ENCODE measurements at places on chromosomes 2 and 18.

DNA sequence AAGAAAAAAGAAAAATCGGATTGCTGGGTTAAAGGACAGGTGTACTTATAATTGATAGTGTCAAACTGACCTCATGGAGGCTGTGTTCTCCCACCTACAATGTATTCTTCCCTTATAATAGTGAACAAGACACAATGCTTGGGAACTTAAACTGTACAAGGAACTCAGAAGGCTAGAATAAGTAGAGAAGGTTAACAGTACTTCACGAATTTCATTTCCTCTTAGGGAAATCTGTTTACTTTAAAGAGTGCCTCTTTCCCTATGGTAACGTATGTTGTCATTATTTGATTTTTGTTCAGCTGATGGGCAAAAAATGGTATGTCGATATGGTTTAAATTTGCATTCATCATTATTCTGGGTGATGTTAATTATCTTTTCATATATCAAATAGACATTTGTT lies 9.2 kb upstream of the HK2 start:
- no peak for DNase-seq

DNA sequence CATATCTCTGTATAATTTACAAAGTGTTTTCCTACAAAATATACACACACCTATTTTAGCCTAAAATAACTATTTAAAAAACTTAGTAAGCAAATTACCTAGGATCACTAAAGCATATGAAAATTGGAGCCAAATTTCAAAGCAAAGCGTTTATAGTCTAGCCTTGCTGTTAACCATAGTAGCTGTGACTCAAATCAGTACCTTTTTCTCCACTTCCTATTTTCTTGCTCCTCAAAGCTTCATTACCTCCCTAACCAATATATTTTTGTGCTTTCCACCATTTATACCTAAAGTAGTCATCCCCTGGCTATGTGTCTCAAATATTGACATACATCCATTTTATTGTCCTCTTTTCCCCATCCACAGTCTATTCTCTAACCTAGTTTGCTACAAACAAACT lies 73.1 kb downstream of the ERBB4 start:
- DNase-seq = no peak

- DNase-seq = no peak
These were observed 13.5 kb upstream of the SALL3 start for GRCh38 chr18:78965917-78966792.

DNA sequence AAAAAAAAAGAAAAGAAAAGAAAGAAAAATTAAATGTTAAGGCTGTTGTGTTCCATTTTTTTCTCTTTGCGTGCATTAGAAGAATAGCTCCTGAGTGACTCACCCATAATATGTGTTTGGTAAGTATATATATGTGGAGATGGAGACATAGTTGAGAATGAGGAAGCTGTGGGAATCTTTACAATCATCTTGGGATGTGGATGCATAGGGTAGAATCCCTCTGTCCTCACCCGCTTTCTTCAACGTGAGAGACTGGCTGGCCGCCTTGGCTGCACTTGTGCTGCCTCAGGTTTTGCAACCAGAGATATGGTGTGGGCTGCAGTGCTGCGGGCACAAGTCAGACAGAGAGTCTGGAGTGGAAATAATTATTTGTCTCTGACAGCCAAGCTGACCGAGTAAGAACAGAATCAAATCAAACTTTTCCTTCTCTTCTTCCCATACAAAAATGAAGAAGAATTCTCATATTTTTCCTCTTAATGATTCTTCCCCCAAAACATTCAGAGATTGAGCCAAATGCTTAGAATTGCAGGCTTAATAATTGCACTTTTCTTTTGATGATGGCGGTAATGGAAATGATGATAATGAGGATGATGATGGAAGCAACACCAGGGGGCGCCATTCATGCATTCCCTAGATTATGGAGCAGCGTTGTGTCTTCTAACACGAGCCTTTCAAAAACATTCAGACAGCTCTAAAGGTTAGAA lies 48.5 kb downstream of the SERPINB7 start:
- DNase-seq = peak; percentile 31

GRCh38 chr2:16622399-16622968 lies 43.1 kb downstream of the CYRIA start:
- no peak for DNase-seq

- DNase-seq = no peak
These were observed 610.5 kb upstream of the LRRTM4 start for GRCh38 chr2:78132391-78133370.

DNA sequence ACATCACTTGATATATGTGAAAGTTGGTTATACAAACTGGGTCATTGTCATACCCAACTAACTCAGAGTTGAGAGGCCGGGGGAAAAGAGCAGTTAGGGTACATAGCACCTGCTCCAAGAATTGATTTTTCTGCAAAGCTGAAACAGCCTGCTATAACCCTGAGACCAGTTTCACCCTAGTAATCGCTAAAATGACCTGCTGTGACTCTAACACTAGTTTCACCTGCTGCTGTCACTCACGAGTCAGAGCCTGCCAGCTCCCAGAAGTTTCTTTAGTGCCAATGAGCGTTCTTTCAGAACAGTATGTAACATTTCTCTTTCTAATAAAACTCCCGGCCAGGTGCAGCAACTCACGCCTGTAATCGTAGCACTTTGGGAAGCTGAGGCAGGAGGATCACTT lies 28.0 kb downstream of the SRSF7 start:
- DNase-seq = no peak

DNA sequence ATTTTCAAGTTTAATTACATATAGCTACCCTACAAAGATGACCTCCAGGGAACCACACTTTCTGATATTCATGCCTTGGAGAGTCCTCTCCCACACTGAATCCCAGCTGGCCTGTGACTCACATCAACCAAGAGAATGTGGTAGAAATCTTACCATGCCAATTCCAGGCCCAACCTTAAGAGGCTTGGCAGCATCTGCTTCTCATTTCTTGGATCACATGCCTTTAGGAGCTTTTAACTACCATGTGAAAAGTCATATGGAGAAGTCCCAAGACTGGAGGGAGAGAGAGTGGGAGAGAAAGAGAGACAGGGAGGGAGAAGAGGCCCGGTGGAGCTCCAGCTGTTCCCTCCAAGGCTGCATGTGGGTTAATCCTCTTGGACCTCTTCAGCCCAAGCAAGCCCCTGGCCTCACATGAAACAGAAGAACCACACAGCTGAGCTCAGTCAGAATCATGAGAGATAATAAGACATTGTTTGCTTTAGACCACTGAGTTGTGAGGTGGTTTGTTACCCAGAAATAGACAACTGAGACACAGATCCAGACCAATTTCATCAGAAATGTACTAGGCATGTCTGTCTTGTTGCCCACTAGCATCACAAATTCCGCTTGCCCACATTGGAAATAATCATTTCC lies 190.7 kb downstream of the MTCL1 start:
- no peak for DNase-seq

DNA sequence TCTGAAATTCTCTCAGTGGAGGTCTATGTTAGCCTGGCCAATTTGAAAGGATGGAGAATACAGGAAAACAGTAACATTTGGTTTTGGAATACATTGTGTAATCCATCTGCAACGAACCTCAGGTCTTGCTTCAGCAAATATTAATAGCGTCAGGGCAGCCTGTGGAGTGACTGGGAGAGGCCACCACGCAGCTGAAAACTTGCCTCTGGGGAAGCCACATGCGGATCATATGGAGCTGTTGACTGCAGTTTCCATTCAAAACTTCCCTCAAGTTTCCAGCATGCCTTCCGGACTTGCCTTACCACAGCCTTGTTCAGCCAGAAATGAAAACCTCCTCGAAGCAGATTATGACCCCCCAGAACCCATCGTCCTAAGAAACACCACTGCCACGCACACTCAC lies 25.7 kb downstream of the BCL11A start:
- DNase-seq = no peak

- DNase-seq = no peak
These were observed 134.2 kb upstream of the SPRED2 start for GRCh38 chr2:65566617-65567016.

Measured in colonic mucosa (tissue), 4 donors.